OCI-LY7 (cell line): ENCODE measurements at places on chromosomes 3 and 15. TPM values are rescaled to one million over a fixed set of nuclear protein-coding genes. Genes with fewer than 3 reads are reported as not detected.

The BCL2A1 gene
- 2.3 and 4.5 TPM in 2 replicates for total RNA-seq

The ASB14 gene
- total RNA-seq = not detected in 2 replicates

The NR1I2 gene
- not detected in 2 replicates for total RNA-seq

The SUSD5 gene
- total RNA-seq = not detected in 2 replicates

The XCR1 gene
- total RNA-seq = not detected in 2 replicates

The RBM15B gene
- 37.4 and 37.6 TPM in 2 replicates for total RNA-seq

The CASR gene
- total RNA-seq = 0.04 TPM in 1 of 2 replicates, not detected in the other

The CELSR3 gene
- 8.4 and 9.1 TPM in 2 replicates for total RNA-seq

The CMTM8 gene
- 2.7 and 3.0 TPM in 2 replicates for total RNA-seq

The ADIPOQ gene
- not detected in 2 replicates for total RNA-seq

The HTR3C gene
- not detected in 2 replicates for total RNA-seq

The GNAT1 gene
- total RNA-seq = not detected in 2 replicates

The LEKR1 gene
- total RNA-seq = not detected in 2 replicates

The NKTR gene
- 154 and 167 TPM in 2 replicates for total RNA-seq

The LARP6 gene
- total RNA-seq = not detected in 2 replicates

The PLA2G4E gene
- total RNA-seq = not detected in 2 replicates

The GP9 gene
- not detected in 2 replicates for total RNA-seq

The C15orf39 gene
- 39.6 and 50.2 TPM in 2 replicates for total RNA-seq

The GPR87 gene
- total RNA-seq = not detected in 2 replicates

The ANKRD34C gene
- total RNA-seq = not detected in 2 replicates

The ANKRD63 gene
- not detected in 2 replicates for total RNA-seq

The RAB8B gene
- total RNA-seq = 18.6 and 18.7 TPM in 2 replicates

The ATP13A5 gene
- total RNA-seq = not detected in 2 replicates

The SLCO2A1 gene
- not detected in 2 replicates for total RNA-seq

The PPCDC gene
- total RNA-seq = 40.3 and 48.3 TPM in 2 replicates

The ZNF660 gene
- total RNA-seq = not detected in 2 replicates

The KLHDC8B gene
- 0.91 and 1.3 TPM in 2 replicates for total RNA-seq

The CKMT1A gene
- total RNA-seq = 4.0 and 6.1 TPM in 2 replicates

The GABRR3 gene
- not detected in 2 replicates for total RNA-seq

The TMC3 gene
- not detected in 2 replicates for total RNA-seq
